Activated CD4-positive, alpha-beta T cell treated with anti-CD3 and anti-CD28 coated beads, Interleukin-2, amount 10 ng/mL, durations not matched to agents 7 days and 5 days (primary cell): ENCODE measurements at places on chromosomes 7 and 10. TPM values are rescaled to one million over a fixed set of nuclear protein-coding genes. Genes with fewer than 3 reads are reported as not detected.

DNA sequence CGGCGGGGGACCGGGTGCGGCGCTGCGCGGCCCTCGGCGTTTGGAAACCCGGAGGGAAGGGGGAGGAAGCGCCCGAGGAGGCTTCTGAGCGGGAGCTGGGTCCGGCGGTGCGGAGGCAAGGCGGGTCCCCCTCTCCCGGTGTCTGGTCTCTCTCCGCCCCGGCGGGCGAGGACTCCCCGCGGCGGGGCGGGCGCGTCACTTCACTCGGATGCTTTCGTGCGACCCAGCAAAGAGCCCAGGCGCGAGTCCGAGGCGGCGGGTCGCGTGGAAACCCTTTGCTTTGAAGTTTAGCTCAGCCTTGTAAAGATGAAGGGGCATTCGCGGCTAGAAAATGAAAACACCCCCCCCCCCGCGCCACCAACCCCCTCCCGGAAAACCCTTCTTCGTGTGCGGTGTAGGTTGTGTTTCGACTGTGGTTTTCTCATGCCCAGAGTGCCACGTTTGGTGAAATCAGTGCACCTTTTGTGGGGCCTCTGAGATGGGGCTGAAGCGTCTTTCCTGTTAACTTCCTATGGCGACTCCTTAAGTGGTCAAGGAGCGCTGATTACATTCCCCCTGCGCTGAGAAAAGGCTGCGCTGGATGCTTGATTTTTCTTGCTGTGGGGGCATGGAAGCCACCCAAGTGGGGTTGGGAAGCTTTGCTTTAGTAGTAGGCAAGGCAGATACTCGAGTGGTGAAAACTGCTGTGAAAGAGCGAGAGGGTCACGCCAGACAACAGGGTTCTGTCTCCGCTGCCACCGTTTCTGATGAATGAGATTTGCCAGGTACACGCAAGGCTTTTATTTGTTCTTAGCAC, 876 bp downstream of the GNAI1 start:
- peaks cover 18% of the 10 kb centered on the region for H3K4me1 ChIP-seq
- peak overlapping the region; percentile 72 for H3K4me3 ChIP-seq
- peaks cover 52% of the 10 kb centered on the region for H3K27me3 ChIP-seq
- peak; percentile 16 for DNase-seq

The ARHGAP22 gene
- not detected for total RNA-seq

DNA sequence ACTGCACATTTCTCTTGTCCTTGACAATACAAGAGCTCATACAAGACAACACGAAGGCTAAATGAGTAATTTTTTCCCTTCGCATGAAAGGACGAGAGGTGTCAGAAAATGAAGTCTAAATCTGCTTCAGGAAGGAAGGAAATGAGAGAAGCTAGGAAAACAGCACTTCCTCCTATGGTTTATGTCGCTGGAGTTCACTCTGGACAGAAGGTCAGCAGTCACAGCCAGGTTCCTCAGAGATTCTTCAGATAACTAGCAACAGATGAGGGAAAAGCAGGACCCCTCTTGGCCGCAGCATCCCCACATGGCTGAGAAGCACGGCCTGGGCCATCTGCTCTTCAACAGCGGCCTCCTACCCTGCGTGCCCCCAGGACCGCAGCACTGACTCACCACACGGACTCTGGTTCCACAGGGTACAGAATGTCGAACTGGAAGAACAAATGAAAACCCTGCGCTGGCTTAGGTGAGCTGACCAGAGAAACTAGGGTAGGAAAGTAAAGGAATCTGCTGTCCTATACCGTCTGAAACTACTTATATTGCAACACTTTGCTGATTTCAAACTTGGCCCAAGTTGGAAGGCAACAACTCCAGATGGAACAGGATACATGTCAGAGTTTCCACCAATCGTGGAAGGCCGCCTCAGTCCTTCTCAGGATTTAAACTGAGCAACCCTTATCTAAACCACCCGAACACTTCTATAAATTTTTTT, 26.3 kb downstream of the DNMBP start:
- no peaks in the 10 kb centered on the region for H3K27me3 ChIP-seq
- no peak for DNase-seq
- H3K4me3 ChIP-seq, result no peak overlapping the region
- peaks cover 5% of the 10 kb centered on the region for H3K4me1 ChIP-seq
- no peak overlapping the region for H3K27ac ChIP-seq
- H3K36me3 ChIP-seq, result no peaks in the 10 kb centered on the region

DNA sequence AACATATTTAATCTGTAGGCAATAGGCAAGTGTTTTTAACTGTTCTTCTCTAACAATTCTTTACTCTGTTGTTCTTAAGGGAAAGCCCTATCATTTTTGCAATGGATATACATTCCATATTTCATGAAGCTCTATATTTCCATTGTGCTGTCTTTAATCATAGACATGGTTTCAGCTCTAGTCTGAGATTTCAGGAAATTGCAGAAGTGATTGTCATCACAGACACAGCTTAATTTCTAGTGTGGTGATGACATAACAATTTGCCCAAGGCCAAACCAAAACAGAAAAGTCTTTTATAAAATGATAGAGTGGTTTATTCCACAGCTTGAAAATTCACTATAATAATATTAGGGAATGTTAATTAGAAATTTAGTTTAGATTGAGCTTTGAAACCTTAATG, 494.1 kb upstream of the SEMA3A start:
- H3K4me3 ChIP-seq, result no peak overlapping the region
- no peaks in the 10 kb centered on the region for H3K36me3 ChIP-seq

DNA sequence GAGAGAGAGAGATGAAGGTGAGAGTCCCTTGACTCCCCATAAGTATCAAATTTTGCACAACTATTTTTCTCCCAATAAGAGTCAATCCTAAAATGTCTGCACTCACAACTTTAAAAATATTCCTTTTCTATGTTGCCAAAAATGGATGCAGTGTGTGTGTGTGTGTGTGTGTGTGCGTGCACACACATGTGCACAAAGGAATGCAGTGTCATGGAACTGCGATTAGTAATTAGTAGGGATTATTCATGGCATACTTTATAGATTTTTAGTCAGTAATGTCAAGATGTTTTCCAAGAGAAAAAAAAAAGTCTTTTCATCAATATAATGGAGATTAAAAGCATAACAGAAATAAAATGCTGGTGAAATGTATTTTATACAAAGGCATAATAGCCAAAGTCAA, 179.1 kb upstream of the LRRTM3 start:
- no peak for DNase-seq
- no peaks in the 10 kb centered on the region for H3K4me1 ChIP-seq
- no peak overlapping the region for H3K27ac ChIP-seq
- no peak overlapping the region for H3K4me3 ChIP-seq

The TMEM176B gene
- not detected for total RNA-seq

DNA sequence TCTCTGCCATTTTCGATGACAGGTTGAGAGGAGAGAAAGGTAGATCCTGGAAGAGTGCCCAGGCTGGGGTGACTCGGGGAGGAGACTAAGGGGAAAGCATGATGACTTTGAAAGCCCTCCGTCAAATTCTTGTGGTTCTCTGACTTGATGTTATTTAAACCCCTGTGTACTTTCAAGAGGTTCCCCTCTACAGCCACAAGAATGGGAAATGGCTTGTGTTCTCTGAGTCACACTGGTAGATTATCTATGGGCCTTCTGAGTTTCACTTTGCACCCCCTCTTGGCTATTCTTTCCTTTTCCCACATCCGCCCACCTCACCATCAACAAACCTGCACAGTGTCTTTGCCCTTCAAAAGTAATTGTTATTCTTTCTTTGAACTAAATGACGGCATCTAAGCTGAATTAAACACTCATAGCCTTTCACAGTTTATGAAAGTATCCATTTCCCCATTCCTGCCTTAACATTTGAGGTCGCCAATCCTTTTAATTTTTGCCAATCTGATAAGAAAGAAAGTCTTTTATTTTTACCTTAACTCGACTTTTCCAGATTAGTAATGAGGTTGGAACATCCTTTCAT, 24.1 kb downstream of the PRF1 start:
- peaks cover 53% of the 10 kb centered on the region for H3K4me1 ChIP-seq
- H3K27ac ChIP-seq, result peak overlapping the region; percentile 91
- H3K4me3 ChIP-seq, result peak overlapping the region; percentile 51
- H3K36me3 ChIP-seq, result peaks cover 4% of the 10 kb centered on the region
- H3K27me3 ChIP-seq, result no peaks in the 10 kb centered on the region

DNA sequence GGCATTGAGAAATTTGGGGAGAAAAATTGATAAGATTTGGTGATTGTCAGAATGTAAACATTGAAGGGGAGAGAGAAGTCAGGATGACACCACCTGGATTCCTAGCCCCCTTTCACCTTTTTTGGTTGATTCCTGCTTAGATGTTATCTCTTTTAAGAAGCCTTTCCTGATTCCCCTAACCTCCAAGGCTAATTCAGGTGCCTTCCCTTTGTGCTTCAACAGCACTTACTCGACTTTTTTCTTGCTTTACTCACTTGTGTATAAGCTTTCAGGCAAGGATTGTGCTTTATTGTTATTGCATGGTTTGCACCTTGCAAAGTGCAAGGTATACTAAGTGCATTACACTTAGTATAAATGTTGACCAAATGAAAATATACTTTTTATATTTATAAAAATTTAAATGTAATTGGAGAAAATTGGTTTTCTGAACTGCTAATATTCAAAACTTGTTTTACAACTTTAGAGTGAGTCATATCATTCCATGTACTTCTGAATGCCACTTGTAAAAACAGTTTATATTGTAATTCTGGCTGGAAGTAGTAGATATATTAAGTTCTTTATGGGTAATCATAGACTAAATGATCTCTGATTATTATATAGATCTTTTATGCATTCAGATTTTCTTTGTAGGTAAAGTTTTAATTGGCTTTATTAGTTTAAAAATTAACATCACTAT, 13.2 kb downstream of the SHOC2 start:
- no peaks in the 10 kb centered on the region for H3K27me3 ChIP-seq
- DNase-seq, result no peak
- H3K27ac ChIP-seq, result no peak overlapping the region
- peaks cover 12% of the 10 kb centered on the region for H3K36me3 ChIP-seq
- no peak overlapping the region for H3K4me3 ChIP-seq

The KLLN gene
- 1.3 TPM for total RNA-seq

DNA sequence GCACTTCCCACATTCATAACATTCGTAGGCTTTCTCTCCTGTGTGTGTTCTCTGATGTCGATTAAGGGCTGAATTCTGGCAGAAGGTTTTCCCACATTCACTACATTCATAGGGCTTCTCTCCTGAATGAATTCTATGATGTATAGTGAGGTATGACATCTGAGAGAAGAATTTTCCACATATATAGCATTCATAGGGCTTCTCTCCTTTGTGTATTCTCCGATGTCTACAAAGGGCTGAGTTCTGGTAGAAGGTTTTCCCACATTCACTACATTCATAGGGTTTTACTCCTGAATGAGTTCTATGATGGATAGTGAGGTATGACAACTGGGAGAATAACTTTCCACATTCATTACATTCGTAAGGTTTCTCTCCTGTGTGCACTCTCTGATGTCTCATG, 15.6 kb downstream of the ZNF12 start:
- H3K27ac ChIP-seq, result no peak overlapping the region
- no peak overlapping the region for H3K4me3 ChIP-seq
- H3K4me1 ChIP-seq, result no peaks in the 10 kb centered on the region
- H3K27me3 ChIP-seq, result no peaks in the 10 kb centered on the region

DNA sequence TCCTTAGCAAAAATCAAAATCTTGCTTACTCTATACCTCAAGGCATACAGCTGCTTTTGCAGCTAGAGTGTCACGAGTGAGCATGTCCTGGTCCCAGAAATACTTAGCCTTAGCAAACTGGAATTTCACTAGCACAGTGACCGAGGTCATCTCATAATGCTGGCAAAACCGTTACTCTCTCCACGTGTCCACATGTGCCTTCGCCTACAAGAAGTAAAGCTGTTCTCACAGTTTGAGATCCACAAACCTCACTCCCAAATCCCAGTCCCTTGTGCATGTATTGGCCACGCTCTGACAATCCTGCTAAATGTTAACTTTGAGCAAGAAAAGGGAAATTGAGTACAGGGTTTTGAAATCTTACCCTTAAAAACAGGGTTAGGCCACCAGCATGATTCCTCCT, 111.0 kb upstream of the PLXDC2 start:
- no peak for DNase-seq
- no peaks in the 10 kb centered on the region for H3K4me1 ChIP-seq
- no peaks in the 10 kb centered on the region for H3K27me3 ChIP-seq
- H3K36me3 ChIP-seq, result no peaks in the 10 kb centered on the region
- H3K4me3 ChIP-seq, result no peak overlapping the region

- DNase-seq, result no peak
- no peaks in the 10 kb centered on the region for H3K36me3 ChIP-seq
- H3K4me3 ChIP-seq, result no peak overlapping the region
Observed at GRCh38 chr7:70830060-70830395, 301.9 kb upstream of the GALNT17 start.

GRCh38 chr10:103890194-103890658, 27.8 kb downstream of the STN1 start:
- H3K27ac ChIP-seq, result peak overlapping the region; percentile 55
- no peak overlapping the region for H3K4me3 ChIP-seq
- DNase-seq, result no peak
- peaks cover 47% of the 10 kb centered on the region for H3K4me1 ChIP-seq
- no peaks in the 10 kb centered on the region for H3K27me3 ChIP-seq

GRCh38 chr7:103094102-103094501, 19.2 kb downstream of the ARMC10 start:
- peaks cover 42% of the 10 kb centered on the region for H3K36me3 ChIP-seq
- no peaks in the 10 kb centered on the region for H3K4me1 ChIP-seq
- no peak for DNase-seq
- H3K27me3 ChIP-seq, result no peaks in the 10 kb centered on the region
- no peak overlapping the region for H3K4me3 ChIP-seq

The CALN1 gene
- total RNA-seq, result not detected

- H3K4me1 ChIP-seq, result no peaks in the 10 kb centered on the region
- no peaks in the 10 kb centered on the region for H3K27me3 ChIP-seq
- DNase-seq, result no peak
- H3K27ac ChIP-seq, result no peak overlapping the region
Observed at GRCh38 chr7:126656165-126656564, 596.6 kb downstream of the GRM8 start.

- H3K36me3 ChIP-seq, result no peaks in the 10 kb centered on the region
- H3K27me3 ChIP-seq, result peaks cover 21% of the 10 kb centered on the region
- DNase-seq, result no peak
- H3K4me1 ChIP-seq, result no peaks in the 10 kb centered on the region
- H3K4me3 ChIP-seq, result no peak overlapping the region
Observed at GRCh38 chr10:118209215-118209614, 132.9 kb downstream of the FAM204A start.

GRCh38 chr7:130486954-130487436, 4.9 kb upstream of the MEST start:
- H3K36me3 ChIP-seq, result no peaks in the 10 kb centered on the region
- peak overlapping the region; percentile 48 for H3K4me3 ChIP-seq
- DNase-seq, result no peak
- no peak overlapping the region for H3K27ac ChIP-seq
- H3K27me3 ChIP-seq, result peaks cover 64% of the 10 kb centered on the region

DNA sequence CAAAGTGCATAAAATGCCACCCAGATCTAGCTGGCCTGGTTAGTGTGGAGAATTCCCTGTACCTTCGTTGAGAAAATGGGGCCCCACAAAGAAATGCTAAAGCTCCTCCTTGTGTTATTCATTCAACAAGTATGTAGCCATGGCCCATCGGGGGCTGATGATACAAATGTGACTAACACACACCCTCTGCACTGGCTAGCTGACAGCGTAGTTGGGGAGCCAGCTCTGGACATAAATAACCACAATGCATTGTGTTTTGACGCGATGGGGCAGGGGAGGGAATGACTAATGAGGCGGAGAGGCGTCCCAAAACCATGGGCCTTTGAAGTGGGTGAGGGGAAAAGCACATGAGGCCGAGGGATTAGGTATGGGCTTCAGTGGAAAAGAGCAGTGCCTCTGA, 28.2 kb upstream of the ASL start:
- H3K27ac ChIP-seq, result no peak overlapping the region
- no peak overlapping the region for H3K4me3 ChIP-seq
- H3K4me1 ChIP-seq, result peaks cover 3% of the 10 kb centered on the region

The SEC31B gene
- 208 TPM for total RNA-seq
